ENCODE measurements at places on chromosomes 3 and 15.

DNA sequence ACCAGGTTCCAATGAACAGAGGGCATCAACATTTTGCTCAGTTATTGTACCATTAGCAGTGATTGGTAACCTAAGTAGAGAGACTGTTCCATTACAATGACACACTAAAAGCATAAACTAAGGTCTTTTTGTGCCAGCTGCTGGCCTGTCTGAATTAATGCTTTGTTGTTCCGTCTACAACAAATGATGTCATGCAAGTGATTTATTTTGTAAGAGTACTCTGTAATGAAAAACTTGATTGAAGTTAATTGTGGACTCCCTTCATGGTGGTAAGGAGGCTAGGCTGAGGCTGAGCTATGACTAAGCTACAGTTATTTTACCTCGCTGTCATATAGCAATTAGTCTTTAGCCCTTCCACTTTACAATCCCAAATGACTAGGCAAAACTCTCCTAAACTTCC is 23.2 kb downstream of the RCN2 start:
- no peak for DNase-seq

DNA sequence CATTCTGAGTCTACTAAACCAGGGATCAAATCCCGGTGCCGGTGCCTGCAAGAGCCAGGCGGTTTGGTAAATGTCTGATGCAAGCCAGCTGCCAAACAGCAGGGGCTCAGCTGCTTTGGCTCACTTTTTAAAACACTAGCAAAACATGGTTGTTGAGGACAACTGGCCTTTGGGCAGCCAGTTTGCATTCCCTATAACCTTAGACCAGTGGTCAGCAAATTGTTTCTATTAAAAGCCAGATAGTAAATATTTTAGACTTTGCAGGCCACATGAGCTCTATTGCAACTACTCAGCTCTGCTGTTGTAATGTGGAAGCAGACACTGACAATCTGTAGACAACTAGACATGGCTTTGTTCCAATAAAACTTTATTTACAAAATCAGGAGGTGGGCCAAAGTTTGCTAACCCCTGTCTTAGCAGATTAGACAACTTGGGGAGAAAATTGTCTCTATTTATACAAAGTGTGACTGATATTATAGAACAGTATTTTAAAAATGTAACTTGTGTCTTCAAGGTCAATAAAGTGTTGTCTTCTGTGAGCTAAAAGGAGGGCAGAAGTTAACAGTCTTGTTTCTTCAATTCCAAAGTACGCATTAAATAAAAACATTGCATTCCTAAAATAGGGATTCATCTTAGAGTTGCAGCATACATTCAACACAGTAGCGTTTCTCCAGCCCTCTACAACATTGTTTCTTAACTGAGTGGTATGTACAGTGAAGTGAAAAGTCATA is 67.6 kb downstream of the SSUH2 start:
- no peak for DNase-seq

DNA sequence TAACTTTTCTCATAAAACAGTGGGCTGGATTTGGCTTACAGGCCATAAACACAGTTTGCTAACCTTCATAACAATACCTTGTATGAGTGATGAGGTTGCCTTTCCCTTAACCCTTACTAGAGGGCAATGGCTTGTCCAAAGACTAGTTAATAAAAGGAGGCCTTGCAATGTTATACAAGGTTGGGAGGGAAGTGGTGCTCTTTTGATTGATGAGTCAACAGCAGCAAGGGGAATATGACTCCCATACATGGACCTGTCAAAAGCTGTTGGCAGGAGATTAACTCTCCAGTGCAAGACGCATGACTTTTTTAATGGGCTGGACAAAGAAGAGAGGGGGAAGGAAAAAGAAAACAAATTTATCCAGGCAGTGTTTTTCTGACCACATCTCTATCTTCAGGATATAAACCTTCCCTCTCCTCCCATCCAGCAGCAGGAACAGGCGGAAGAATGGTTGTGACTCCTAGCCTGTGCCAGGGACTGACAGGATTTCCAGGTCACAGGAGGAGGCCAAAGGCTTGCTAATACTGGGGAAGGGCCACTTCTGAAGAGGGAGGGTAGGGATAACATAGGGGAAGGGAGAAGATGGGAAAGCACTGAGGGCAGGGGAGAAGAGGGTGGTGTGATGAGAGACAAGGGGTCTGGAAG is 35.2 kb upstream of the ARL14 start:
- DNase-seq: no peak

- DNase-seq: no peak
Observed at GRCh38 chr3:188712248-188712924, 459.4 kb upstream of the TPRG1 start.

- no peak for DNase-seq
Observed at GRCh38 chr3:115381573-115381912, 234.5 kb upstream of the ZBTB20 start.

DNA sequence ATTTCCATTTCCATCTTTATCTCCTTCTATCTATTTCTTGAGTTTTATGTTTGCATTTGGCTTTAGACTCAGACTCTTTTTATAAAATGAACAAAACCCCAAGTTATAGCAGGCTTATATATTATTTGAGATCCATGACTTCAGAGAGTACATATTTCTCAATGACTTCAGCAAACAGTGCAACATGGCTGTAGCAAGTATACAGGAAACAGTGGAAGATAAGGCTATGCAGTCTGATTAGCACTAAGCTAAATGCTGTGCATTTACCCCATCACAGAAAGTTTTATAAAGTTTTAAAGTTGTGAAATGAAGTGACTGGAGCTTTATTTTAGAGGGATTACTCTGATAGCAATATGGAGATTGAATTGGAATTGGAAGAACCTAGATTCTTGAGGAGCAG is 463.5 kb upstream of the TGFBR2 start:
- no peak for DNase-seq

DNA sequence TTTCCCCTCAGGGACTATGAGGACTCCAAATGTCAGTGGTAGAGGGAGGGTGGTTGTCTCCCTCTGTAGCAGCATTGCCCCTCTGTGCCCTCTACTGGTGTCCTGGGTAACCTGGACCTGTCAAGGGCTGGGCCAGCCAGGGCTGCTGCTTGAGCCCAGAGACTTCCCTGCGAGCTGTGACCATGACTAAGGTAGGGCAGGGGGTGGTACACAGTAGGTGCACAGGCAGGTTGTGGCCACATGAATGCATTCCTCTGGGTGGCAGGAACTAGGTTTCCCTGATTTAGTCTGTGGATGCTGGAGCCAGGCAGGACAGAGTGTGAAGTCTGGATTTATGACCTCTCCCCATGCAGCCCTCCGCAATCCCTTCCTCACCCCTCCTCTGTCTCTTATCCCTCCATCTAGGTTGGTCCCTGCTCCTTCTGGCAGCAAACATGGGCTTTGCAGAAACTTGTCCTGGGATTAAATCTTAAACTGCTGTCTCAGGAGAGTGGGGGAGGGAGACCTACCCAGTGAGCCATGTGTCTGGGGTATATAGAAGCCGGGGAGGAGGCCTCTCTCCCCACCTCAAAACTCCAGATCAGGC is 8.7 kb upstream of the SEMA3F start:
- DNase-seq: no peak

GRCh38 chr3:155233213-155233612 is 60.3 kb downstream of the STRIT1 start:
- no peak for DNase-seq

DNA sequence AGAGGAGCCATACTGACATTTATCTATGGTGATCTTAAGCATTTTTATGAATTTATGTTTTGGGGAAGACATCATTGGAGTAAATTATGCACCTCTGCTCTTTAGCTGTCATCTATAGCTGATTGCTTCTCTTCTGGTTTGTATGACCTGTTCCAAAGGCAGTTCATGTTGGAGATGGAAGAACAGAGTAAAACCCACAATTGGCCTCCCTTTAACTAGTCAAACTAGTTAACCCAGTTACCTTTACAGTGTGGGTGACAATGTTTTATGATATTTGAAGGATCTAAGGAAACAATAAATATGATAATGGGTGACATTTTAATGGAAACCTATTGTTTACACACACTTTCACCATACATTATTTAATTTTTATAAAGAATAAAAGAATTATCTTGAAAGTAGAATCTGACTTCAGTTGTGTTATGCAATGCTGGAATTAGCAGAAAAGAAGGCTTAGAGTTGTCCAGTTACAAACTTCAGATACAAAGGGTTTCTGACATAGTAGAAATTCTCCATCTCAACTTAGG is 263.5 kb downstream of the NFKBIZ start:
- DNase-seq: no peak

- no peak for DNase-seq
Observed at GRCh38 chr3:139353920-139354556, 10.2 kb downstream of the MRPS22 start.

GRCh38 chr15:75545064-75545463 is 34.1 kb downstream of the PTPN9 start:
- DNase-seq: no peak

GRCh38 chr15:45254405-45254804 is 2.4 kb downstream of the SLC28A2 start:
- no peak for DNase-seq

DNA sequence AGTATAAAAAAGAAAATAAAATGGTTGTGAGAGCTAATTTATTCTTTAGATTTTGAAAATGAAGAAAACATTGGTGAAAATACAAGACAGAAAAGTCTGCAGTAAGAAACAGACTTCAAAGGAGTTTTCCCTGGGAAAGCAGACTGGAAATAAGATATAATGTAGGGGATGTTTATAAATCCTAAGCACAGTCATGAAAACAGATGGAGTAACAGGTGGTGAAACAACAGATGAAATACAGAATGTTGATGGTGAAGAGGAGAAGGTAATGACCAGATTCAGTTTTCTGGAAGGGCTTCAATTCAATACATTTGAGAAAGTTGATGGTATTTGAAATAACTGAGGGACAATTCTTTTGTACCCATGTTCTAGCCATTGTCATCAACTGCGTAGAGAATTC is 353.9 kb downstream of the CHL1 start:
- DNase-seq: no peak

GRCh38 chr3:25137606-25138005 is 290.5 kb upstream of the RARB start:
- no peak for DNase-seq

DNA sequence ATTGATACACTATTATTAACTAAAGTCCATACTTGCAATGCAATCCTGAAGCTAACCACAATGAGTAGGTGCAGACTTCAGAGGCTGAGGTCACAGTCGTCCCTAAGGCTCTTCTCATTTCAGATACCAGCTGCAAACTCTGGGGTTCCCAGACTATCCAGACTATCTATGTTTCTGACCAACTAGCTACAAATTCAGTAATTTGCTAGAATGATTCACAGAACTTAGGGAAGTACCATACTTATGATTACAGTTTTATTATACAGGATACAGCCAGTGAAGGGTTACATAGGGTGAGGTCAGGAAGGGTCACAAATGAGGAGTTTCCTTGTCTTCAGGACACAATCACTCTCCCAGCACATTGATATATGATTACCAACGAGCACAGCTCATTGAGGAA is 36.5 kb downstream of the PPM1L start:
- no peak for DNase-seq

GRCh38 chr15:99486371-99487336 is 79.1 kb upstream of the MEF2A start:
- no peak for DNase-seq

- DNase-seq: no peak
Observed at GRCh38 chr15:89104172-89104564, 15.9 kb downstream of the ABHD2 start.

DNA sequence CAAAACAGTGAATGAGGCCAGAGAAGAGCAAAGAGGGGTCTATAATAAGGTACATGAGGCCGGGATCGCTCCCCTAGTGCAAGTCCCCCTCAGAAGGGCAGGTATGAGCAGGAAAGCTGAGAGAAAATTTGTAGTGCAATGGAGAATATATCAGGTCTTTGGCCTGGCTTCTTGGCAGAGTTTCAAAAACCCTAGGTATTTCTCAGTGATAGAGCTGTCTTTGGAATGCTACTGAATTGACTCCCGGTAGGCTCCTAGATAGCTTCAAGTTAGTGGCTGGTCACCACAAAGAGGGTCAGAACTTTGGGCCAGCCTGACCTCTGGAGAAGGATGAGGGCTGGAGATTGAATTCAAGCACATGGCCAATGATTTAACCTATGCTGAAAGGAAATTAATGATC is 30.6 kb upstream of the OXTR start:
- DNase-seq: no peak

GRCh38 chr3:142086581-142087090 is 62.7 kb downstream of the TFDP2 start:
- DNase-seq: no peak

- DNase-seq: no peak
Observed at GRCh38 chr3:126867190-126867862, 115.6 kb upstream of the PLXNA1 start.

DNA sequence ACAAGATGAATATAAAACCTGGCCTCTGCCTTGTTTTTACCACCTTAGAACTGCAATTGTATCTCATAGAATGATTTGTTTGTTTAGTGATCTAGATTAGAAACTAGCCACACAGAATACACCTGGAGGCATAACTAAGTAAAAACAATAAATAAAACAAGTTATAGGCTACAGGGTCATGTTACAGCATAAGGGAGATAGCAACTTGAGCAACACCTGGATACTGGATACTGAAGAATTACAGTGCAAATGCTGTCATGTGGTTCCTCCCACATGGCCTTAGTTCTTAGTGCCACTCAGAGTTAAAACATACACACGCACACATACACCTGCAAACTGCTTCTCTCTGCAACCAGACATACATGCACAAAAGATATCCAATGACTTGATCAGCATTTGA is 563.4 kb upstream of the DPPA4 start:
- no peak for DNase-seq

DNA sequence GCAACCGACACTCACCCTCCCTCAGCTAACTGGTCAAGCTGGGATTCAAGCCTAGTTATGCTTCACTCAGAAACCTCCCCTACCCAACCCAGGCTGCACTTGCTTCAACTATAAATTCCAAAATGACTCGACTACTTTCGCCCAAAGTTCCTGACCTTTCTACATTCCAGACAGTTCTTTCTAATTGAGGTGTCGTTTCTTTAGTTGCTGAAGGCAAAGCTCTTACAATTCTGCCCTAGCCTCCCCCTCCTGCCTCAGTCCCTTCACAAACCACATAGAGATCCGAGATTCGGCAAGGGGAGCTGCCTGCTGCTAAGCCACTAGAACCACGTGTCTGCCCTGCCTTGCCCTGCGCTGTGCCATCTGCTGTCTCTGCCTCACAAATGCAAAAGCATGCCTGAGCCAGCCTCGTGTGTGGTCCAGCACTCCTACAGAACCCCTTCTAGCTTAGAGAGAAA is 74.7 kb upstream of the SH3GL3 start:
- no peak for DNase-seq

DNA sequence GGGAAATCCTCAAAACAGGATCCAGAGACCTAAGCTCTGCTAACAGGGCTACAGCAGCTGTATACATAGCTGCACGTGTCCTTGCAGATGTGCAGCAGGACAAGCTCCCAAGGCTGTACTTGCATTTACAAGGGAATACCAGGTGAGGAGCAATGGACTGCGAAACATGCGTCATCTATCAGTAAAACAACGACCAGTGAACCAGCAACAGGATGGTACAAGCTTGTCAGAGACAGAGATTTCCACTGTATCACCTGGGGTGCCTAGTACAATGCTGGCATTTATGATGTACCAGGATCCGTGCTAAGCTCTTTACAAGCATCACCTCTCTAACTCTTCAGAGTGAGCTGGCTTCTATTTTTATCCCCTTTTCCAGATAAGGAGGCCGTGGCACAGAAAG is 227.3 kb downstream of the FOXP1 start:
- no peak for DNase-seq
